ENCODE measurements at places on chromosomes 13 and 19. TPM values are rescaled to one million over a fixed set of nuclear protein-coding genes. Genes with fewer than 3 reads are reported as not detected.

POP4 gene
- total RNA-seq = 52.5 TPM

ZNF723 gene
- not detected for total RNA-seq

ZNF699 gene
- total RNA-seq = 19.1 TPM

ZNF835 gene
- total RNA-seq = not detected

S1PR4 gene
- total RNA-seq = 0.16 TPM

CGB1 gene
- total RNA-seq = not detected

ZNF66 gene
- 1.2 TPM for total RNA-seq
